SK-MEL-5 (cell line): ENCODE measurements at places on chromosomes 12 and 14. TPM values are rescaled to one million over a fixed set of nuclear protein-coding genes. Genes with fewer than 3 reads are reported as not detected.
A peak's percentile ranks its signal among the peaks of the same experiment; 100 is the strongest.

The NCAPD2 gene
- 53.5 and 56.4 TPM in 2 replicates for total RNA-seq

DNA sequence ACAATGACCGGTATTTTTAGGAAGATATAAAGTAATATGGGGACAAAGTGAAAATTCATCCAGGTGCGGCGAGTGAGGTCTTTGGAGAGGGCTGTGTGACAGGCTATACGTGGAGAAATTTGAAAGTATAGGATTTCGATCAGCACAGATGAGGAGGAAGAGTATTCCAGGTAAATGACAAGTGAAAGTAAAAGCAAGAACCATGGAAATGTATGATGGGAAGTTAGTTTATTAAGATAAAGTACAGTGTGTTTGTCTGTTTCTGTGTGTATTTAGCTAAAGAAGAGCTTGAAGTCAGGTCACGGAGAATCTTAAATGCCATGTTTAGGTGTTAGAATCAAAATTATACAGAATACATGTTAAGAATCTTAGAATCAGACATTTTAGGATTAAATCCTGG is 239.0 kb downstream of the CPNE8 start:
- no peak for DNase-seq

The SOAT2 gene
- total RNA-seq, result not detected in 2 replicates

GRCh38 chr12:40002178-40003169 is 103.4 kb downstream of the SLC2A13 start:
- no peak for DNase-seq

- no peak for DNase-seq
Observed at GRCh38 chr12:49962861-49963765, 1.4 kb downstream of the AQP5 start.

DNA sequence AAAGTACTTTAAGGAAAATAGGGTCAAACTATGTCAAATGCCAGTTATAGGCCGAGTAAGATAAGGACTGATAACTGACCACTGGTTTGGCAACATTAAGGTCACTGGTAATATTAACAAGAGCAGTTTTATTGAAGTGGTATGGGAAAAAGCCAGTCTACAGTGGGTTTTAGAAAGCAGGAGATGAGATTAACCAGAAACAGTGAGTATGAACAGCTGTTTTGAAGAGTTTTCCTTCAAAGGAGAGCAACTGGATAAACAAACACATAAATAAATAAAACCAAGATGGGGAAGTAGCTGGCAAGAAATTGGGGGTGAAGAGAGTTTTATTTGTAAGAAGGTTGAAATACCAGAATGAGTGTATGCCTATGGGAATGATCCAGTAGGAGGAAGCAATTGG is 30.3 kb downstream of the KITLG start:
- DNase-seq, result no peak

- no peak for DNase-seq
Observed at GRCh38 chr12:117091758-117092510, 7.3 kb downstream of the TESC start.

- no peak for DNase-seq
Observed at GRCh38 chr12:57927086-57927485, 14.3 kb upstream of the ATP23 start.

- peak; percentile 73 for DNase-seq
Observed at GRCh38 chr14:35406506-35407305, 2.2 kb upstream of the NFKBIA start.

GRCh38 chr12:23084236-23084995 is 459.4 kb downstream of the ETNK1 start:
- no peak for DNase-seq

DNA sequence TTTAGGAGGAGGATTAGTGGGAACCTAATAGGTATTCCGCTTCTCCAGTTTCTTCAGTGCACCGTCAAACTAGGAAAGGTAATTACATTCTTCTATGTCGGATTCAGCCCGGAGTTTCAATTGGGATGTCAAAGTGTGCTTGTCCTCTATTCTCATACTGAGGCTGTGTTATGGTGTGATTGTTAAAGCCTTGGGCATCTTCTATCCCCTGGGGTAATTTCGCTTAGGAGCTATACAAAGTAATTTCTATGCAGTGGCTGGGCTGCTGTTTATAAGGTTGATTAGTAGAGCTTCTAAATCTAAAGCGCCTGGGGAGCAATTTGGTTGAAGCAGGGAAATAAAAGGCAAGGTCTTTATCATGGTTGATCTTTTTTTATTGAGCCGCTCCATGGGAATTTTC is 399.6 kb downstream of the ZFP36L1 start:
- DNase-seq, result no peak

- no peak for DNase-seq
Observed at GRCh38 chr12:90366286-90366685, 588.7 kb downstream of the CCER1 start.

DNA sequence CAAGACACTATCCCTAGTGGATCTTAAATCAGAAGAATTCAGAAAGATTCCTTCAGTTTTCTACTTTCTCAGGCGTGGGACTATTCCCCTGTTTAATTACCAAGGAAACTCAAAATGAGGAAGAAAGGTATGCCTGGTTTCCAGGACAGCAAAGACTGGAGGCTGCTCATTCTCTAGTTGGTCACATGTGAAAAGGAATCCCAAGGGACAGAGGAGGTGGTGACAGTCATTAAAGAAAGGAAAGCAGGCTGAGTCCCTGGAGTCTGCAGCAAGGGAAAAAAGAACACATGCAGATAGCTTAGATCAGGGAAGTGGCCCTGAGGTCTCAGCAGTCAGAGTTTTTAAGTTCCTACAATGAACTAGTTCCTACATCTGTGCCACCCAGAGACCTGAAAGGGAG is 165.4 kb upstream of the CCDC198 start:
- DNase-seq, result no peak

DNA sequence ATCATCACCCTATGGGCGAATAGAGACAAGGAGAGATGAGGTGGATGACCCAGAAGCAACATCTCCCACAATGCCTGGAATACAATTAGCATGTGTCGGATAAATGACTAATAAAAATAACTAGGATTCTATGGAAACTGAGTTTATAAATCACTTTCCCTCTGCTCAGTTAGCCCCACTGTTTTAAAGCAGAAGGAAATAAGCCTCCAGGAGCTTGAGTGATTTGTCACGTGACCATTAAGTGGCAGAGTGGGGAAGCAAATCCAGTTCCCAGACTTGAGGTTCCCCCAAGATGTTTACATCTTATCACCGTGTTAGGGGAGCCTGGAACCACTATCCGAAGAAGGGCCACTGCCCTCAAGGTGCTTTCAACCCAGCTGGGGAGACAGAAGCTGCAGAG is 136.5 kb upstream of the CCND2 start:
- no peak for DNase-seq

GRCh38 chr14:99643343-99643742 is 1.6 kb upstream of the HHIPL1 start:
- DNase-seq, result no peak

The TMEM119 gene
- not detected in 2 replicates for total RNA-seq

The RNASE7 gene
- total RNA-seq, result not detected in 2 replicates

- peak; percentile 41 for DNase-seq
Observed at GRCh38 chr12:78210894-78211302, 380.2 kb downstream of the NAV3 start.

GRCh38 chr12:121986489-121987245 is 35.0 kb upstream of the BCL7A start:
- DNase-seq, result no peak

GRCh38 chr14:103292426-103293374 is 41.3 kb upstream of the EIF5 start:
- DNase-seq, result peak; percentile 80

The IAPP gene
- total RNA-seq, result not detected in 2 replicates

DNA sequence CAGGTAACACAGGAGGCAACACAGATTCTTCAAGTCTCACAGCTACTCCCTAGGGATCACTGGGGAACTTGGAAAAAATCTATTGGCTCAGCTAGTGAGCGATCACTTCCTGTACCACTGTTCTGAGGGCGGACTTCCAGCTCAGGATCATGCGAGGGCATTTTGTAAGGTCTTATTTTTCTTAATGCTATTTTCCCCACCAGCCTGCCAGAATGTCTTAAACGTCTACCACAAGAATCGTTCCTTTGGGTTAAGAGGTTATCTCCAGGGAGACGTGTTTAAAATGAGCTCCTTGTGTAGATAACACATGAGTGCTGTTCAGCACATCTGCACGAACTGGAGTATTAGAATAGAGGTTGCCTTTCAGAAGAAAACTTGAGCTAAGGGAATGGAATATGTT is 162.6 kb downstream of the ETNK1 start:
- DNase-seq, result peak; percentile 89

The SSPN gene
- total RNA-seq, result 2.2 and 2.9 TPM in 2 replicates

The ITGB7 gene
- 18.8 and 29.2 TPM in 2 replicates for total RNA-seq

DNA sequence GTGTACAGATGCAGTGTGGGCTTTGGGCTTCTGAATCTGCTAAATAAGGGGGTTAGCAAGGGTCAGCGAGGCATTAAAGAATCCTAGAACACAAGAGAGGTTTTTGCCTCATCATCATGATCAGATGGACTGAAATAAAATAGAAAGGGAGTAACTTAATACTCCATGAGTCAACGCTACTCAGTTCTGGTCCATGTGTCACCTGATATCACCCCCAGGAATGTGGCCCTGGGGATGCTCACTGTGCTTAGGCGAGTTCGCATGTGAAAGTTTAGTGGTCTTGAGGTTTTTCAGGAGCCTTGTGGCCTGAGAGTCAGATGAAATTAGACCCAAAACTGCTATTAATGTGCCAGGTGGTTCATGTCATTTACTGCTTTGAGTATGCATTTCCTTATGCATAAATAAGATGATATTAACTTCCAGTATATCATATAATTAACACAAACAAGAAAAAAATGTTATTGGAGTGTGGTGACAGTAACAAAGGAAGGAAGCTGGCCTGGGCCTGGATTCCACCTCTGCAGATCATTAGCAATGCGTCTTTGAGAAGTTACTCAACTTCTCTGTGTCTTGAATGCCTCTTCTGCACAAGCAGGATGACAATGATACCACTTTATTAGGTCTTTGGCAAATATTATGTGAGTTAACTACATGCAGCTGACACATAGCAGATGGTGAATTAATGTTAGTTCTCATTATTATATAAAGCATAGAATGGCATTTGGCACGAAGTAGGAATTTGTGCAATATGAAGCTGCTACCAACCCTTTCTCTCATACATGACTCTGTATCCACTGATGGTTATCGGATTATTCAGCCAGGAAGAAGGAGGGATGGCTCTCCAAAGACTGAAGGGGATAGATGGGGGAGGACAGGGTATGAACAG is 1272.6 kb downstream of the AACS start:
- no peak for DNase-seq

The RITA1 gene
- 38.8 and 39.1 TPM in 2 replicates for total RNA-seq

DNA sequence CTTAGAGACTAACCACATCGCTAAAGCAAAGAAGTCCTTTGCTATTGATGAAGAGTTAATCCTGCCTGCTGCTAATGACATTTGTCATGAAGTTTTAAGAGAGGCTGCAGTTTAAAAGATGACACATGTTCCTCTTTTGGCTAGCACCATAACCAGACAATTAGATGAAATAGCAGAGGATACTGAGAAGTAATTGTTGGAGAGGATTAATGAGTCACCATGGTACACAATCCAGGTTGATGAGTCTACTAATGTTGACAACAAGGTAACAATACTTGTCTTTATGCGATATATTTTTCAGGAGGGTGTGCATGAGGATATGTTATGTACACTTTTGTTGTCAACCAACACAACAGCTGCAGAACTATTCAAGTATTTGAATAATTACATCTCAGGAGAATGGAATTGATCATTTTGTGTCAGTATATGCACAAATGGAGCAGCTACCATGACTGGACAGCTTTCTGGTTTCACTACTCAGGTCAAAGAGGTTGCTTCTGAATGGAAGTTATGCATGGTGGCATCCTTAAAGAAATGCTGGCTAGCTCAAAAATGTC is 56.7 kb downstream of the LRRIQ1 start:
- DNase-seq, result no peak

GRCh38 chr12:116222358-116222757 is 55.1 kb downstream of the MED13L start:
- peak; percentile 82 for DNase-seq

DNA sequence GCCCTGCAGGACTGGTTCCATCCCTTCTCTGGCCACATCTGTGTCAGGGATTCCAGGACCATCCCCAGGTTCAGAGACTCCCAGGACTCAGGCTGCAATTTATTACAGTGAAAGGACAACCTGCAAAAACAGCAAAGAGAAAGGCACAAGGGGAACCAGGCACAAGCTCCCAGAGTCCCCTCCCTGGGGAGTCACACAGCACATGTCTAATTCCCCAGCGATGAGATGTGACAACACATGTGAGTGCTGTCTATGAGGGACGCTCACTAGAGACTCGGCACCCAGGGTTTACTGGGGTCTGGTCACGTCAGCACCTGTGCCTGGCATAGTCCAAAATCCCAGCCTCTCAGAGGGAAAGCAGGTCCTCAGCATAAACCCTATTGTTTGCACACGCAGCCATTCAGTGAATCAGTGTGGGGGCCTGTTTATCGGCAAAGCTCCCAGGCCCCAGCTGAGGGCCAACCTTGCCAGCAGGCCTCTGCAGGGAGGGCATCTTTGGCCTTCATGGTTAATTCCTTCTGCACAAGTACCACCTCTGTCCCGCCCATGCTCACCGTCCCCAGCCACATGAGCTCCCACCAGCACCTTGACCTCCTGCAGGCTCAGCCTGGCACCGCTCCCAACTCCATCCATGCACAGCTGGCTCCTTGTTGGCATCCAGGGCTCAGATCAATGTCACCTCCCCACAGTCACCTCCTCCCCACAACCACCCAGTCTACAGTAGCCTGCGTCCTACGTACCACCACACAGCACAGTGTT is 198.9 kb upstream of the SFSWAP start:
- DNase-seq, result no peak

The EPYC gene
- 0.87 and 1.0 TPM in 2 replicates for total RNA-seq

The RNASE8 gene
- total RNA-seq, result not detected in 2 replicates

DNA sequence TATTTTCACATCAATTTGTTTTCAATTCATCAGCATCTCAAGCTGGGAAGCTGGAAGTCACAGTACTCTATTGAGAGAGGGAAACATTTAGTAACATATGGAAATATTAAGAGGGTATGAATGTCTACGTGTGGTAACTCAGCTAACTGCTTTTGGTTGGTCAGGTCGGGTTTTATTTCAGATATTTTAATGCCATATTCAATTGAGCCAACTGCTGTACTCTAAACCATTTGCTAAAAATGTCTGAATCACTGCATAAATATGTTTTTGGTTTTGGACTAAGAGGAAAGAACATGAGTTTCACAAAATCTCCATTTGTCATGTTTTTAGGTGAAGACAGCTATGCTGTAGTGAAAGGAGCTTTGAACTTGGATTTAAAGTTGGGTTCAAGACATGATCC is 18.9 kb upstream of the PPFIBP1 start:
- no peak for DNase-seq

- peak; percentile 77 for DNase-seq
Observed at GRCh38 chr12:130013771-130014484, 110.1 kb upstream of the TMEM132D start.

- DNase-seq, result peak; percentile 28
Observed at GRCh38 chr14:49893309-49894213, 679 bp downstream of the ARF6 start.

DNA sequence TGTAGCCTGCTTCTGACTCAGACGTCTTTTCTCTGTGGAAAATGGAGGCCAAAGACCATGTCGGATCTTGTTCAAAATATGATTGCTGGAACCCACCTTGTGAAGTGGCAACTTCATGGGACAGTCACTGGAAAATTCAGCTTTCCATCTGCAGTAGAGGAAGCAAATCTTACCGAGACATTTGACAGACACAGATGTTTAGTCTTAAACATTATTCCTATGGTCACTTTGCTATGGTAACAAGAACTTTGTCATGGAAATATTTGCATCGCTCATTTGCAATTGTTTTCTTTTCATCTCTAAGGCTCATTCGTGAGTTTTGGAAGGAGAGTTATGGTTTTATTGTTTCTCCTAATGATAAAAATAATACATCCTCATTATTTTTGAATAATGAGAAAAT is 98.3 kb upstream of the HIF1A start:
- no peak for DNase-seq
